ENCODE measurements at places on chromosomes 4 and X. TPM values are rescaled to one million over a fixed set of nuclear protein-coding genes. Genes with fewer than 3 reads are reported as not detected.

Gene SLC2A9
- total RNA-seq = 8.3 TPM

Gene FRMPD4
- 2.5 TPM for total RNA-seq

Gene CT83
- total RNA-seq = not detected

Gene SLC34A2
- total RNA-seq = not detected

Gene HTT-AS
- total RNA-seq = not detected

Gene SORCS2
- 1.9 TPM for total RNA-seq

Gene EPGN
- total RNA-seq = not detected

Gene ARHGEF38
- total RNA-seq = 0.28 TPM

Gene NFKB1
- 18.2 TPM for total RNA-seq

Gene DGKK
- not detected for total RNA-seq

Gene CTSO
- 8.8 TPM for total RNA-seq

DNA sequence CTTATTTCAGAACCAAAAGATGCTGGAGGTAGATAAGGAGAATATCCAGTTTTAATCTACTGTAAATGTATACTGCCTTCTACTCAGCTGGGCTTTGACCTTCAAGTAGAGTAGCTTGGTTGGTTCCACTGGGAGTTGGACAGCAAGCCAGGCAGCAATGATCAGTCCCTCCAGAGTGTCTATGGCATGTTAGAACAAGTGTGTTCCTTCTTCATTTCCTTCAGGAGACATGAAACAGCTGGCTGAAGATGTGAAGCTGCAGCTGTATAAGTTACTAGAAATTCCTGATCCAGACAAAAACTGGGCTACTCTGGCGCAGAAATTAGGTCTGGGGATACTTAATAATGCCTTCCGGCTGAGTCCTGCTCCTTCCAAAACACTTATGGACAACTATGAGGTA lies 111.1 kb downstream of the NFKB1 start:
- no peak for DNase-seq

DNA sequence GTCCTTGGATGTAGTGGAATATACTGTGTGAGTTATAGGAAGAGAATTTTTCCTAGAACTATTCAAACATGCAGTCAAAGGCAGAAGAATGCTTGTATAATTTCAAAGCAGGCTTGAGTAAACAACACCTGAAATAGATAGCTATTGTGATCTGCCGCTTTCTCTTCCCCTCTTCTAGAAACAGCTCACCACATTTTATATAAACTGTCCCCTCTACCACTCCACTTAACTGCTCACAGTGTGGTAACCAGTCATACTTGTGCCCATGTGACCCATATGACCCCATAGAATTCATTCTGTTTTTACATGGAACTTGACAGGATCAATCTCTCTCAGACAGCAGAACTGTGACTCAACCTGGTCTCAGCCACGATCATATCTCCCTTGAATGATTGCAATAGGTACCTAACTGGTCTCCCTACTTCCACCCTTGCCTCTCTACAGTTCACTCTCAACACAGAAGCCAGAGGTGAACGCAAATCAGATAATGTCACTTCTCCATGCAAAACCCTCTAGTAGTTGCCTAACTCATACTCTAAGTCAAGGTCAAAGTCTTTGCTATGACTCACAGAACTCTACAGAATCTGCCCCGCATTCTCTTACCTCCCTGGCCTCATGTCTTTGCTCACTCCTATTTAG lies 85.6 kb upstream of the EFHC2 start:
- DNase-seq = no peak

DNA sequence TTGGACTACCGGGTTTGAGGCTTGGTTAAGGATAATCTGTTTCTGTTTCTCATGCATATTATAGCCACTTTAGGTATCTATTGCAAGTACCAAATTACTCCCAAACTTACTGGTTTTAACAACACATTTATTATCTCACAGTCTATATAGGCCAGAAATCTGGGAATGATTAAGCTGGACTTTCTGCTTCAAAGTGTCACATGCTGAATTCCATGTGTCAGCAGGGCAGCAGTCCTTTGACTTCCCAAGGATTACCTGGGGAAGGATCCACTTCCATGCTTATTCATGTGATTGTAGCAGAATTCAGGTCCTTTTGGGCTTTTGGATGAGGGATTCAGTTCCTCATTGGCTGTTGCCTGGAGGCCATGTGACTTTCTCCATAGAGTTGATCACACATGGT lies 349.0 kb upstream of the TRAM1L1 start:
- DNase-seq = no peak

GRCh38 chr4:48008021-48008596 lies 8.4 kb downstream of the CNGA1 start:
- DNase-seq = no peak

- no peak for DNase-seq
These were observed 29.6 kb upstream of the CHRNA9 start for GRCh38 chr4:40305328-40306170.

DNA sequence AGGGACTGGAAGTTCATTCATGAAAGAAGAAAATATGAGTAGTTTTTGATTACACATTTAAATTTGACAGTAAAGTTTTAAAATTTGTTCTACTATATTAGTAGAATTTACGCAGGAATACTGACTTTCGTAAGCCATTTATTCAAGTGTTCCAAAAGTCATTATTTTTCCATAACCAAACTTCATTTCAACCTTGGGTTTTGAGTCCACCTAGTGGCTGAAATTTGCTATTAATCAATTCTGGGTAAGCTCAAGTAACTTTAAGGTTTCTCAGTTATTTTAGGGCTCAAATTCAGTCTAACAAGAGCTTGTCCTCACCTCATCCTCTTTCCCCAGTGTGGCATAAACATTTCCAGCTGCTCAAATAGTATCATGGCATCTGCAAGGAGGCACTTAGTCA lies 175.4 kb downstream of the SH3BGRL start:
- DNase-seq = no peak

- DNase-seq = no peak
These were observed 26.9 kb downstream of the FAM241A start for GRCh38 chr4:112172180-112172579.

- DNase-seq = no peak
These were observed 12.5 kb upstream of the CXCL13 start for GRCh38 chr4:77593101-77593500.

DNA sequence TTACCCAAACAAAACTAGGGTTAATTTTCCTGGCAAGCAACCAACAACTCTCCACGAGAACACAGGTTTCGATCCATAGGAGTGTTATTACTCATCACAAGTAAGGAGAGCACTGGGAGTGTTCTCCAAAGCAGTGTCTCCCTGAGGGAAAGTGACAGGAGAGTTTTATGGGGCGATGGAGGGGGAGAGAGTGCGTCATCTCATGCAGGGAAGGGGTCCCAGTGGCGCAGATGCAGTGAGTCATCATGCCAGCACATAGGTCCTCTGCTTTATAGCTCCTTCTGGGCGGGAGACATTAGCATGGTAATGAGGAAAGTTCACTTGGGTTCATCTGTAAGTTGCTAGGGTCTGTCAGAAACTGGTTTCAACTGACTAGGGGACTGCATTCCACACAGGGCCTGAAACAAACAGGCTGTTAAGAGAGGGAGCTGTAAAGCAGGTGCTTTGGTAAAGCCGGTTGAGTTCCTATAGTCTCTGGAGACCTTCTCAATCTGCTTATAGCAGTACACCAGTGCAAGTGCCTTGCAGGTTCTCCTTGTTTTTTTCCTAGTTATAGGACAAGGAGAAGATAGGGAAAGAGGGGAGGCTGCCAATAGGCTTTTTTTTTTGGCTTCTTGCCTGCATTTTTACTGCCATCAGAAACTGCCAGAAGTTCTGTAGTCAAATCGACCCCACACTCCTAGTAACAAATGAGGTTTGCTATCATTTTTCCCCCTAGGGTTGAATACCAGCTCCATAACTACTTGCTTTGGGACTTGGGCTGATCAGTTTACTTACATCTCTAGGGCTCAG lies 12.8 kb upstream of the BOD1L1 start:
- DNase-seq = no peak

- DNase-seq = no peak
These were observed 2.0 kb upstream of the FATE1 start for GRCh38 chrX:151713849-151714248.

DNA sequence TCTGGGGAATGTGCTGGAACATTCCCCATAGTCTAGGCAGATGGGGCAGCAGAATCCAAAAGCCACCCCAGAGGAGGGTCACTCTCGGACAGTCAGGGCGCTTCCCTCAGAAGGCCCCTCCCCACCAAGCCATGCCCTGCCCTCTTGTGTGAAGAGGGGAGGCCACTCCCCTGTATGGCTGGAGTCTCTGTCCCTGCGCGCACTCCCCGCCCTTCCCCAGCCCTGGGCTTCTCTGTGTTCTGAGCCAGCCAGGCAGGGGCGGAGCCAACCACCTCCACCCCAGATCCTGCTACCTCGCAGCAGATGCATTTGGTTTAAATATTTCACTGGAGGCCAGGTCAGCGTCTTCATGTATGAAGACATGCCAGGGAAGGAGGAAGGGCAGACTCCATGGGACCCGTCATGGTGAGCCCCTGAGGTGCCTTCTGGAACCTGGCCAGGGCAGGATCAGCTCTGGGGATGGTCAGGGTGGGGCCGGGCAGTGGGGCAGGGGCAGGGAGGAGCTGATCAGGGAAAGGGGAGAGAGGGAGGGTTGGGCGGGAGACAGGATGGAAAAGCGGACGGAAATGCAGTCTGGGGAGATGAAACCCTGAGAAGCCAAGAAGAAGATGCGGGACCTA lies 107.3 kb downstream of the ADRA2C start:
- DNase-seq = no peak

GRCh38 chrX:153727123-153727931 lies 2.7 kb downstream of the ABCD1 start:
- DNase-seq = peak; percentile 71

GRCh38 chr4:78781924-78782323 lies 5.8 kb downstream of the BMP2K start:
- DNase-seq = no peak

All from heart right ventricle (tissue), 16 donors.